Sciatic nerve (tissue), 2 donors: ENCODE measurements at places on chromosomes 7 and 10.

- DNase-seq: no peak
Observed at GRCh38 chr10:218798-219197, 83.5 kb downstream of the ZMYND11 start.

DNA sequence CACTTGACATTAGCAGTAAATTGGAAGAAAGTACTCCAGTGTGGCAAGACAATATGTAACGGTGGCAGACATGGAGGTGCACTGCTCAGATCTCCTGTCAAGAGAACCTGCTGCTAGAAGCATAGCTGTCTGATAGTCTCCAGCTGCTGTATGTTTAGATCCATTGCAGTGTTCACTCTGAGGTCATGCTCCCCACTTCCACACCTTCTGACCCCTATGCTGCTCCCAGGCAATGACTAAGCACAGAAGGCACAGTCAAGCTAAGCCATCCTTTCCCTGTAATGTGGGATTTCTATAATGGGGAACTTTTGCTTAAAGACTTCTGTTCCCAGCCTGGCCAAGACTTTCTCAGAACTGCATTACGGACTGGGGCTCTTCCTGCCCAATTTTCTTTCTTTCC lies 315.8 kb downstream of the HPSE2 start:
- DNase-seq: no peak

DNA sequence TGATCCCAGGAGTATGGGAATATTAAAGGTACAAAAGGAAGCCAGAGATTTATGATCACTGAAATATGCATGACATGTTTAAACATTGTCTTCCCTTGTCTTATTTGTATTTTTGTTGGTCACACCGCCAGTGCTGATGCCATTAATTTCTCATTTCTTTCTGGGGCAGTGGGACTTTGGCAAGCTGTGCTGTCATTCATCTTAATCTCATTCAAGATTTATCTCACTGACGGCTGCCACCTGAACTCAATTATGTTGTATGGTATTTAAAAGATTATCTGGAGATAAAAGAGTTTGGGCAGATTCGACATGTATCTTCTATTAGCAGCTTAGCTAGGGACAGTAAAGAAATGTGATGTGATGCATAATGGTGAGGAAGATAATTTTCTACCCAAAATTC lies 284.9 kb upstream of the PLXDC2 start:
- DNase-seq: no peak

GRCh38 chr7:106740806-106741205 lies 79.8 kb upstream of the CCDC71L start:
- no peak for DNase-seq

- DNase-seq: no peak
Observed at GRCh38 chr10:58341947-58342346, 7.1 kb downstream of the UBE2D1 start.

DNA sequence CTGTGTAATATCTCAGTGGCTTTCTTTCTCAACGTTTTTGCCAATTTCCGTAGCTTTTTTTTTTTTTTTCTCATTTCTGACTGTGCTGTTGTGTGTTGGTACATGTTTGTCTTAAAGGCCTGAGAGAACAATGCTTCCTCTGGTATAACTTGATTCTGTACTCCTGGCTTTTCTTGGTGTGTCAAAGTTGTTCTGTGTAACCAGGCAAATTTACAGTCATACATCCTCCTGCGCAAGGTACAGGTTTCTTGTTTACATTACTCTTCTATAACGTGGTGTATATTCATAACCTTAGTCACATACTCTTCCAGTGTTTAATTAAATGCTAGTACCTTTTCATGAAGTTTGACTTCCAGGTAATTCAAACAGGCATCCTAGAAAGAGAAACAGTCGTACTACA lies 8.3 kb upstream of the ARHGAP12 start:
- DNase-seq: no peak

GRCh38 chr7:24595671-24596418 lies 22.6 kb downstream of the PALS2 start:
- no peak for DNase-seq

- no peak for DNase-seq
Observed at GRCh38 chr7:97623333-97623732, 108.6 kb upstream of the TAC1 start.

- DNase-seq: peak; percentile 50
Observed at GRCh38 chr7:2036786-2037185, 196.0 kb downstream of the MAD1L1 start.

GRCh38 chr7:50555594-50556140 lies 9.5 kb downstream of the DDC start:
- DNase-seq: no peak

DNA sequence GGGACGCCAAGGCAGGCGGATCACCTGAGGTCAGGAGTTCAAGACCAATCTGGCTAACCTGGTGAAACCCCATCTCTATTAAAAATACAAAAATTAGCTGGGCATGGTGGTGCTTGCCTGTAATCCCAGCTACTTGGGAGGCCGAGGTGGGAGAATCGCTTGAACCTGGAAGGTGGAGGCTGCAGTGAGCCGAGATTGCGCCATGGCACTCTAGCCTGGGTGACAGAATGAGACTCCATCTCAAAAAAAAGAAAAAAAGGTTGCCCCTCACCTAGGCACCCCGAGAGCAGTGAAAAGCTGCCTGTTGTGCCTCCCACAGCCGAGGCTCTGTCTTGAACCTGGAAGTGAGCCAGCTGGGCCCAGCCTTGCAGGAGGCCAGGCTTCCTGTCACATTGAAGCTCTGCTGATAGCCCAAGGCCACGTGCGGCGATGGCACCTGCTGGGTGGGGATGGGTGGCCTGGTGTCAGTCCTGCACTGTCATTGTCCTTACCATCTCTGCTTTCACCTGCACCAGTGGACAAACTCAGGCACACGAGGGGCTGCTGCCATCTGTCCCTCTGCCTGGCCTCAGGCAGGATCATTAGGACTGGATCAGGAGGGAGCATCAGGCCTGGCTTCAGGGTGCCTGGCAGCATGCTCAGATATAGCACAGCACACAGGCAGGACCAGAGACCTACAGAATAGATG lies 37.8 kb downstream of the DNAJB12 start:
- peak; percentile 82 for DNase-seq

GRCh38 chr10:69048103-69048502 lies 39.8 kb upstream of the SRGN start:
- DNase-seq: no peak

DNA sequence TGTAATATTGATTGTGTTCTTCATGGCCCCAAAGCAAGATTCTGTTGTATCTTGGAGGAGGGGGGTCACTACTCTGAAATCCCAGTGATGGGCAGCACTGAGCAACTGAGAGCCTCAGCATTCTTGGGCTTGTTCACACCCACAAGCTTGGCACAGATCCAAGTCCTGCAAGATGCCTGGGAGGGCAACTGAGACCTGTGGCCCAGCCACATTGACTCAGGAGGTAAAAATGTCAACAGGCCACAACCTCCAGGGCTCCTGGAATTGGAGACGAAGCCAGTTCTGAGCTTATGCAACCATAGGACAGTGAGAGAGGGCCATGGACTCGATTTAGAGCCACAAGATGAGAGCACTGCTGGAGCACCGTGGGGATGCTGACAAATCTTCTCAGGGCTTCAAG lies 3.1 kb upstream of the DOCK1 start:
- no peak for DNase-seq

DNA sequence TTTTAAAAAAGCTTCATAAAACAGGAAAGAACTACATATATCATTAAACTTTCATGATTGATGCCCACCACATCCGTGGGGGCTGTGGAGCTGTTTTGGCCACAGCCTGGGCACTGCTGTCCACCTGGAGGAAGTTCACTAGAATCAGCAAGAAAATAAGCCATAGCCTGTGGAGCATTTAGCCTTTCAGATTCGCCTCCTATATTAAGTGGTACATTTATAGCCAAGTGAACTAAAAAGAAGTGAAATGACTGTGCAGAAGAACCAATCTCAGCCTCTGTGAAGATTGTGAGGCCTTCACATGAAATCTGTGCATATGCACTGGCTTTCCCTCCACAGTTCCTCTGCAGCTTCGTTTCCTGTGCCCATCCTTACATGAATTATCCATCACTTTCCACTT lies 23.5 kb downstream of the WNT16 start:
- no peak for DNase-seq

GRCh38 chr10:78395162-78395561 lies 361.5 kb downstream of the RPS24 start:
- no peak for DNase-seq

DNA sequence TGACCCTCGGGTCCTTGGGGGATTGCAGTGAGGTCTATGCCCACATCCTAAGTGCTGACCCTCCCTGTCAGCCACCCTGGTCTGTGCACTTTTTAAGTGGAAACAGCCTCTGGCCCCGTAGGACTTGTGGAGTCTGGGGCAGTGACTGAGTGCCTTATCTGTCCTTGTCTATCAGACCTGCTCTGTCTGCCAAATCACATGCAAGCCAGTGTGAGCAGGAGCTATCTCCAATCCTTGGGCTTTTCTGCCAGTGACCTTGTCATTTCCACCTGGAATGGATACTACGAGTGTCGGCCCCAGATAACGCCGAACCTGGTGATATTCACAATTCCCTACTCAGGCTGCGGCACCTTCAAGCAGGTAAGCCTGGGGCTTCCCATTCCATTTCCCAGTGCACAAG lies 62.7 kb downstream of the C10orf120 start:
- no peak for DNase-seq

- no peak for DNase-seq
Observed at GRCh38 chr10:15027741-15028140, 16.0 kb upstream of the OLAH start.

GRCh38 chr10:1745780-1746456 lies 8.6 kb upstream of the ADARB2 start:
- DNase-seq: no peak

GRCh38 chr7:13457790-13458189 lies 531.7 kb downstream of the ETV1 start:
- DNase-seq: no peak

DNA sequence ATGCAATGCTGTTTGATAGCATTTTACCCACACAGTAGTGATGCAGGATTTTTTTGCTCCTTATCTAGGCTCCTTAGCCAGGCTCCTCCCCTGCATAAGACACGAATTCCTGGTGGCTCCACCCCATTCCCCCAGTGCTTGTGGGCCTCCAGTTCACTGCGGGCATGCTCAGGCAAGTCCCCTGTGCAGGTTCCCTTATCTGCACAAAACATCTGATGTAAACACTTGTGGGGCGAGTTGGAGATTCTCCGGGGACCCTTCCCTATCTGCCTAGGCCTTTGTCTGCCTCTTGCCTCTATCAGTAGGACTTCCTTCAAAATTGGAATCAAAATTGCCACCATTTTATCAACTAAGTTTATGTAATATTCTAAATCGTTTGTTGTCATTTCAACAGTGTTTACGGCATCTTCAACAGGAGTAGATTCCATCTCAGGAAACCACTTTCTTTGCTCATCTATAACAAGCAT lies 5.4 kb upstream of the STK17A start:
- no peak for DNase-seq

DNA sequence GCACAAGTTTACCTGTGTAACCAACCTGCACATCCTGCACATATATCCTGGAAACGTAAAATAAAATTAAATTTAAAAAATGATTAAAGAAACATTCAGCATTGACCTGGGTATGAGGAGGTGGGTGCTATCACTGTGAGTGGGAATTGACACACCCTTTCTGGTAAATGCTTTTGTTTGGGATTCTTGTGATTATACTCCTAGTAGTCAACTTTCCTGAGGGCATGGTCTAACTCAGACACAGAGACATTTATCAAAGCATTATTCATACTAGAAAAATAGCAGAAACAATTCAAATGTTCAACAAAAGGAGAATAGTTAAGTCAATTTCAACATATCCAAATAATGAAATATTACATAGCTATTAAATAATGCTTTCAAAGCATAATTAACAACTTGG lies 44.2 kb downstream of the CNNM2 start:
- DNase-seq: no peak

DNA sequence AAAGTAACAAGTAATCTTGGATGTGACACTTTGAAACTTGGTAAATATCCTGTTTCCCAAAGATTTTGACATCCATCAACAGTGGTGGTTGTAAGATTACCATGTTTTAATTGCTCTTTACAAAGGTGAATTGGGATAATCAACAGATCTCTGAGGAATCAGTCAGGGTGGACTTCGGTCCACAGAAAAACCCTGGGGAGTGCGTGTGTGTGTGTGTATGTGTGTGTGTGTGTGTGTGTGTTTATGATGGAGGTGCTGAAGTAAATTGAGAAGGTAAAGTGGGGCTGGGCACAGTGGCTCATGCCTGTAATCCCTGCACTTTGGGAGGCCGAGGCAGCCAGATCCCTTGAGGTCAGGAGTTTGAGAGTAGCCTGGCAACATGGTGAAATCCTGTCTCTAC lies 12.0 kb upstream of the AUTS2 start:
- no peak for DNase-seq

DNA sequence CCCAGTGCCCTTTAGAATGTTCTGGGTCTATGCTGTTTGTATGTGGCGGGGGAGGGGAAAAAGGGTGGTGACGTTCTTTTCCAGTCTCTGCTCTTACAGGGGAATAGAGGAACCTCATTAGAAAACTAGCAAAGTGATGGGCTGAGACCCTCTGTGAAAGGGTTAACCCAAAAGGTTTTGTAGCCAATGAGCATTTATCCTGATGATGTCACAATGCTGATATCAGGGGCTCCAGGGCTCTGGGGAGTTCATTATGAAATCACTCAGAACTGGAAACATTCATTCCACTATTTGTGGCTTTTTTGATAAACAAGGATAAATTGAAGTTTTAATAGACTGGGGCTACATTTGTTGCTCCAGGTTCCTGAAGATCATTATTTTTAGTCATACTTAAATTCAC lies 71.7 kb downstream of the ARID5B start:
- no peak for DNase-seq

DNA sequence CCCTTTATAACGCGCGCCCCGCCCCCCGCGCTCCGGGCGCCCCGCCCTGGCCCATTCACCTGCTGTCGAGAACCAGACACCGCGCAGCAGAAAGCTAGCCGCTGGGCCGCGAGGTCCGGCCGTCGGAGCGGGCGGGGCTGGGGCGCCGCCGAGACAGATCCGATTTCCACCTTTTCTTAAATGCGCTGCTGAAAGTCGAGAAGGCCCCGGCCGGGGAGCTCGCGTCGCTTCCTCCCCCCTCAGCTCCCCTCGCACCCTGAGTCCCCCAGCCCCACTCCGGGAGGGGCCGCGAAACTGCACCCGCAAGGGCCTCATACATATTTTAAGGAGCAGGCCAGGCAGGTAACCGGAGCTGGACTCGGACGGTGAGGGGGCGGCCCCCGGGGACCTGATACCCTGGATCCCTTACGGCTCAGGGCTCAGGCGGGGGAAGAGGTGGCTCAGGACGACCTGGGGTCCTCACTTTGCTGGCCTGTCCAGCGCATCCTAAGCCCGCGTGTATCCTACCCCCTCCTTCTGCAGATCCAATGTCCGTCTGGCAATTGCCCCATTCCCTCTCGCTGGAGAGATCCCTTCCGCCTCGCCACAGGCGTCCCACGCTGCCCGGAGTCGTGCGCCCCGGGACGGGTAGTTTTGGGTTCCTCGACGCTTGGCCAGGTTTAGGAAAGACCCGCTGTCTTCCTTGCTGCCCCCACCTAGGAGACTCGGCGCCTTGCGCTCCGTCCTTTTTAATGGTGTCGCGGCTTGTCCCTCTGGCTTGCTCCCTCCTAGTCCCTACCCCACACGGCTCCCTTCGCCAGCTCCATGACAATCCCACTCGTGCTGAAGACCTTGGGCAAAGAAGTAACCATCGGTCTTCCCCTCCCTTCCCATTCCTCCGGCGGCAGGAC lies 170.6 kb downstream of the UBE2H start:
- DNase-seq: no peak

GRCh38 chr7:158421361-158421760 lies 166.3 kb downstream of the PTPRN2 start:
- no peak for DNase-seq

- no peak for DNase-seq
Observed at GRCh38 chr7:36285276-36285675, 104.4 kb upstream of the ANLN start.

GRCh38 chr7:38105874-38106483 lies 72.1 kb upstream of the STARD3NL start:
- DNase-seq: no peak
